Epithelial cell of prostate (primary cell): ENCODE measurements at places on chromosomes 2 and 18.

DNA sequence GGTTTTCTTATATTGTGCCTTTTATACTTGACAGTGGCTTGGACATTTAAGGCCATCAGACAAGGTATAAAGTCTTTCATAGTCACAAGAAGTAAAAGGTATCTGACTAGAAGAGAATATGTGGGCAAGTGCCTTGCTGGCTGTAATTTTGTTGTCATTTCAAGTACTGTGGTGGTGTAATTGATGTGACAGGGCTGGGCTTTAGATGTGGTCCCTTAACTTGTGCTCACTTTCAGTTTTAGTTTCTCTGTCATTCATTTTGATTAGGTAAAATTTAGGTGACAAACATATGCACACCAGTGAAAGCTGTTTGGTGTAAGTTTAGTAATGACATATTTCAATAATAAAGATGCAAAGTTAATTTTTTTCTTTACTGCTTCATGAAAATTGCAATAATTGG is 31.2 kb upstream of the TBR1 start:
- no peak for DNase-seq

DNA sequence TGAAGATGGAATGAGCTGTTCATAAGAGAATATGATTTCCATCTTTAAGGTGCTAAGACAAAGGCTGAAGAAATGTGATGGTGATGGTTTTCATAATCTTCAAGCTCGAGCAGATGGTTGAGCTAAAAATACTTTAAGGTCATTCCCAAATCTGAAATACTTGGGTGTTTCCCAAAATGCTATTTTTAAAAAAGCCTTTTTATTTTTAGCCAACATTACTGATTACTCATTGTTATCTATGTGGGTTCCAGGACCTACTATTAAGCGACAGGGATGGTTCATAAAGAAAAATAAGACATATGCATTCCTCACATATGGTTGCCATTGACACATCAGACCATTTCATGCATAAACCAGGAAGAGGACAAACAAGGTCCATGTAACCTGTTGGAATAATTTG is 298.5 kb downstream of the PLCL1 start:
- DNase-seq: no peak

- no peak for DNase-seq
Measured at GRCh38 chr2:73907840-73908452, 15.1 kb downstream of the ACTG2 start.

DNA sequence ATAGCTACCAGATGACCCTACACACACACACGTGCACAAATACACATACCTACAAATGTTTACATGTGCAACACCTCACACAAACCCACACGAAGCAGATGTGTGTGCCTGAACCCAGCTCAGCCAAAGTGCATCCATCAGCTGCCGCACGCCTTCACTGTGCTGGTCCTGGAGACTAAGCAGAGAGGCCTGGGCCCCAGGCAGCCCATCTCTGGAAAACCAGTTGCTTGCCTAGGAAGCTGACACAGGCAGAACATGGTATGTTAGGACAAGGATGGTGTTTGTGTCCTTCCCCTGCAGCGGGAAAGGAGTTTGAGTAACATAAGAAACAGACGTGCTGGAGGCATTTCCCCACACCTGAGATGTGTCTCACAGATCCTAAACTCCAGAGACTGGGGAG is 86.7 kb downstream of the SEPTIN10 start:
- DNase-seq: no peak

DNA sequence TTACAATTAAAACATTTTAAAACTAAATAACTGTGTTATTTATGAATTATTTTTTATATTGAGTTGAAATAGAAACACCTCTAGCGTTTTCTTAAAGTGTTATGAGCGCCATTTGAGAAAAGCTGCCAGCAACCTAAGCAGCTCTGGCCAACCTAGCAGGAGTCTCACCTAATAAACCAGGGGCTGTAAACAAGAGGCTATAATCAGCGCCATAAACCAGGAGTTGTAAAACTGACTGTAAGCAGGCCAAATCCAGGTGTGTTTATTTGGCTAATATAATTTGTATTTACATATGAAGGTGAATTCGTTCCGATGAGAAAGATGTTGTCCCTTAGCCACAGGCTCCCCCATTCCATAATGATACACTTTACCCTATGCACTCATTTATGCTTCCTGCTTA is 34.7 kb downstream of the LRRTM1 start:
- no peak for DNase-seq

DNA sequence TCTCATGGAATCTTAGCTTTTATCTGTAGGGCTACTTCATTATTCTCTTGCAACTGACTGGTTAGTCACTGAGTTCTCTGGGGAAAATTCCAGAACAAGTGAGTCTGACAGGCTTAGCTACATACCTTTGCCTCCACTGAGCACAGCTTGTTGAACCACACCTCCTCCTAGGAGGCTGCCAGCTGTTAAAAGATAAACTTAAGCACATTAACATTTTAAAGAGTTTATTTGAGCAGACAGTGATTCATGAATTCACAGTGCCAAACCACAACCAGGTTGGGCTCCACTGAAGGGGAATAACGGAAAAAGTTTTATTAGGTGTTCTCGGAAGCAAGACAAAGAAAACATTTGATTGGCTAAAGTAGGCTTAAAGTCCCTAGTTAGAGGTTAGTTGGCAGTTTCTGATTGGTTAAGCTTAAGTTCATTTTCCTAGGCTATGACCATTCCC is 12.5 kb upstream of the SLC38A11 start:
- DNase-seq: peak; percentile 100

DNA sequence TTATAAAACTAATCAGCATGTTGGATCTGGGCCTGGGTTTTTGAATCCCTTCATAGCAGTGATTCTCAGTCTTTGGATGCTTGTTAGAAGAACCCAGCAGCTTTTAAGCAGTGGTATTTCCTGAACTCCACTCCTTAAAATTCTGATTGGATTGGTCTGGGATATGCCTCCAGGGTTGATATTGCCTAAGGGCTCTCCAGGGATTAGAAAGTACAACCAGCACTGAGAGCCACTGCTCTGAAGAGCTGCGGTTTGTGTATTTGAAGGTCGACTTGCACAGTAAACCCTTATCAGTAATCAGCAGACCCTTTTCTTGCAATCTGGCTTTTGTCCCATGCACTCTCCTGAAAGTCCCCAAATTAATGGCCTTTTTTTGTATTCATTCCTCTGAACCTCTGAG is 17.0 kb upstream of the RBMS1 start:
- no peak for DNase-seq

DNA sequence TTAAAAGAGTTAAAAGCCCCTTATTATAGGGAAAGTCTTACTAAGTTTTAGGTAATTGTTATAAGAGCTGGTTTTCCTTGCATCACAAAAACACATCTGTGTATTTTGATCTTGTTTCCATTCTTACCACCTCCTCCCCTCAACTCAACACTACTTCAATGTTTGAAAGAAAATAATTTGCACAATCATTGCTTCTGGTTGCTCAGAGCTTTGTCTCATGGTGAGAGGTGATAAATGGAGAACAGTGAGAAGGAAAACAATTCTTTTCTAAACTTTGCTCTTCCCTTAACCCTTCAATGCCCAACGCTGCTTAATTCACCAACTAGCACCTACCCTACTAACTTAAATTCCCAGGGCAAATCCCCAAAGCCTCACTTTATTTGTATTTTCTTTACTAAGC is 268.1 kb upstream of the LINC00305 start:
- no peak for DNase-seq
